ENCODE measurements at places on chromosomes 2 and 18.

GRCh38 chr2:46870051-46870839 is 45.4 kb downstream of the MCFD2 start:
- DNase-seq = no peak

DNA sequence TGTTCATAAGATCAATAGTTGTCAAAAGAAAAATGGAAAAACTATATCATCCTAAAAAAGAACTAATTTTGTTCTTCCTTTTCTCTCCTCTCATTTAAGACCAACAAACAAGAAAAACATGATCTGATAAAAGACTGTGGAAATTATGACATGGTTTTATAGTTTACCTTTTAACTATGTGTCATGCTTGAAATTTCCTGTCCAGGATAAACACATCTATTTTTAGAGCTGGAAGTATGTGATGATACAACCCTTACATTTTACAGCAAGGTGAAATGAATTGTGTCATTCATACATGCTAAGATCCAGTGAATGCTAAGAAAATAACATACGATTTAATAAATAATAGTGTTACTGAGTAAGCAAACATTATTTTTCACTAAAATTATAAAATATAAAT is 89.9 kb downstream of the GULP1 start:
- no peak for DNase-seq

GRCh38 chr18:6055711-6056110 is 160.4 kb upstream of the TMEM200C start:
- DNase-seq = no peak

GRCh38 chr18:8771930-8772329 is 66.6 kb downstream of the MTCL1 start:
- DNase-seq = no peak

- no peak for DNase-seq
These were observed 184.3 kb downstream of the CYRIA start for GRCh38 chr2:16481351-16481750.

DNA sequence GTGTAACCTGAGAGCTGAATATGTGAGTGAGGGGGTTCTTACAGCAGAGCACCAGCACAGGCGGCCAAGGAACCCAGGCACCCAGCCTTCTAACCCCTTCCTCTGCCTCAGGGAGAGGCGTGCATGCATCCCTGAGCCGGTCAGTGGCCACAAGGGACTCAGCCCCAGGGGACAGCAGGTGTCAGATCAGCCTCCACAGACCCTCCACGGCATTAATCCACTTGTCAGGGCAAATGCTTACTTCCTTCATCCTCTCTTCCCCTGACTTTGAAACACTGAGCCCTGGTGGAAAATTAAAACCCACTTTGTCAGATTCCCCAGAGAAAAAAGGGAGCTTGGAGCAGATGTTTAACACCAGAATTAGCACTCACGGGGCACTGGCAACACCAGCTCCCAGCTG is 60.5 kb upstream of the SMAD2 start:
- no peak for DNase-seq

- DNase-seq = no peak
These were observed 29.0 kb downstream of the LPIN1 start for GRCh38 chr2:11775384-11775783.

GRCh38 chr2:73981081-73982001 is 3.4 kb upstream of the TET3 start:
- no peak for DNase-seq

- DNase-seq = peak; percentile 77
These were observed at the start of gene IAH1 for GRCh38 chr2:9474361-9475057. IAH1 (plus strand) TSS chr2:9474551; CDS start chr2:9474567, 16 bp downstream.

DNA sequence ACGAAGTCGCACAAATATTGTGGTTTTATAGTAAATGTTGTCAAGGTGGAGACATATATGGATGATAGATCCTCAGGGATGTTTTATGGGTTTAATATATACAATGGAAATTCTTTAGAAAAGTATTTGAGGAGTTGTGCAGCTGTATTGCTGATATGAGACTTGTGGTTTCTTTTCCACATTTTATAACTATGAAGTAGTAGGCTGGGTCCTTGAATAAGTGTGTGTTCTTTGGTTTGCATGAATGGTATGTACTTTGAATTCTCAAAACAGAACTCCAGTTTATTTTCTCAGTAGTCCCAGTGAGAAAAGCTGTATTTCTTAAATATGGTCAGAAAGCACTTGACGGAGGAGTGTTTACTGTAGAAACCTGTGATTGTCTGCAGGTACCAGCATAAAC is 42.4 kb downstream of the PLCL1 start:
- no peak for DNase-seq

GRCh38 chr18:3814816-3815215 is 364.8 kb downstream of the TGIF1 start:
- DNase-seq = no peak

DNA sequence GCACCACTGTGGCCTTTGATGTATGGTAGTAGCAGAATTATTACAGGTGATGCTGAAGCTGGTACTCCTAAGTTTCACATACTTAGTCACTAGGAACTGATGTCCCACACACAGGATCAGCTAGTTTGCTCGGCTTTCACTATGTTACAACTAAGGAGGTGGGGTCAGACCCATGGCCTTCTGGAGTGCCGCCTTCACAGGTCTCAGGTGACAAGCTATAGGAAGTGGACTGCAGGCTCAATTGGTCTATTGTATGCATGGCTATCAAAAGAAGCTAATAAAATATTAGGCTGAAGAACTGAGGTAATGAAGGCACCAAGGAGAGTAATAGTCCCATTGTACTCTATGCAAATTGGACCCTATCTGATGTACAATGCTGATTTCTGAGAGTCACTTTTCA is 170.6 kb downstream of the DLGAP1 start:
- no peak for DNase-seq

DNA sequence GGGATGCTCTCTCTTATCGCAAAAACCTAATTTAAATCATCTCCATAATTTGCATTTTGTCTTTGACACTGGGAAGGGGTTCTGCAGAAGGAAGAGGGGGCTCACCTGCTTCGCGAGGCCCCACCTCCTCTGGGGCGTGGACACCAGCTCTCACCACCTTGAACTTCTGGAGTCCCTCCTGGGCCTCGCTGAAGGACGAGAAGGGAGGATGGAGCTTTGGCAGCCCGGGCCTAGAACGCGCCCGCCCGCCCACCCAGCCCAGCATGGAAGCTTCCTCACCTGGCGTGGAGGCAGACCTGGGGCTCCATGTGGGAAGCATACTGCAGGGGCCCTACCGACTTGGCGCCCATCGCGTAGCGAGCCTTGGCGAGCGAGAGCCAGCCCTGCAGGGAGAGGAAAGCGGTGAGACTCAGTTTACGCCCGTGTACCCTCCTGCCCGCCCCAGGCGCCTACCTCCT is 1.1 kb upstream of the IMP4 start:
- no peak for DNase-seq

- no peak for DNase-seq
These were observed 15.7 kb downstream of the CCL20 start for GRCh38 chr2:227829337-227829736.

- DNase-seq = no peak
These were observed 8.8 kb downstream of the TTLL4 start for GRCh38 chr2:218719457-218719856.

- no peak for DNase-seq
These were observed 131.7 kb downstream of the LYPD6B start for GRCh38 chr2:149170156-149170555.

GRCh38 chr18:49584394-49584793 is 22.5 kb downstream of the LIPG start:
- DNase-seq = no peak

- DNase-seq = no peak
These were observed 34.5 kb downstream of the HS1BP3 start for GRCh38 chr2:20616341-20616871.

DNA sequence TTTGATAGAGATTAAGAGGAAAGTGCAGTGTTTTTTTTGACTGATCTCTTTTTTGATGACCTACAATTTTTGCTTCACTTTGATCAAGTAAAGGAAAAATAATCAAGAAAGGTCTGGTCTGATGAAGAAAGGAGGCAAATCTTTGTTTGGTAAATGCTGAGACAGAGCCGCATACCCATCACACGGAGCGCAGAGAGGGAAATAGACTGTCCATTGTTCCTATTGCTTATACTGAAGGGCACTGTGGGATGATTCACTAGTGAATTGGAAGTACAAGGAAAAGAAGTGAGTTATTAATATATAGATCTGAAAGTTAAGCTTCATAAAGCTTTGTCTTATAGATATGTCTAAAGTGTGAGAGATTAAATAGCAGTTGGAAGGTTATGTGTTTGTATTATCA is 455.1 kb downstream of the PLCL1 start:
- DNase-seq = no peak

GRCh38 chr2:207408086-207408794 is 121.5 kb upstream of the CREB1 start:
- DNase-seq = no peak

DNA sequence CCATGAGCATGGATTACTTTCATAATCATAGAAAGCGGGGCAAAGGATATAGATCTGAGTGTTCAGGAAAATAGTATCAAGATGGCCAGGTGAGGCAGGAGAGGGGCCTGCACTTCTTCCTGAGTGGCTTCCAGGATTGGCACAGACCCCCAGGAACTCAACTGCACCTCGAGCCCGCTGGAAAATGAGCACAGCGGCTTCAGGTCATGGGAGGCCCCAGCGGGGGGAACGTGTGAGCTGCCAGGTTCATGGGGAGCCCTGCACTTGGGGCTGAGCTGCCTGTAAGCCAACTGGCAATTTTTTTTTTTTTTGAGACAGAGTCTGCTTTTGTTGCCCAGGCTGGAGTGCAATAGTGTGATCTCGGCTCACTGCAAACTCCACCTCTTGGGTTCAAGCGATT is 81.5 kb upstream of the ODC1 start:
- DNase-seq = no peak

Data from putamen (tissue), 1 donor.